ENCODE measurements at places on chromosomes 3 and 15.

- peak; percentile 31 for DNase-seq
These were observed 1.5 kb downstream of the DUSP7 start for GRCh38 chr3:52054661-52055511.

GRCh38 chr15:70160803-70161565 lies 63.3 kb upstream of the TLE3 start:
- no peak for DNase-seq

DNA sequence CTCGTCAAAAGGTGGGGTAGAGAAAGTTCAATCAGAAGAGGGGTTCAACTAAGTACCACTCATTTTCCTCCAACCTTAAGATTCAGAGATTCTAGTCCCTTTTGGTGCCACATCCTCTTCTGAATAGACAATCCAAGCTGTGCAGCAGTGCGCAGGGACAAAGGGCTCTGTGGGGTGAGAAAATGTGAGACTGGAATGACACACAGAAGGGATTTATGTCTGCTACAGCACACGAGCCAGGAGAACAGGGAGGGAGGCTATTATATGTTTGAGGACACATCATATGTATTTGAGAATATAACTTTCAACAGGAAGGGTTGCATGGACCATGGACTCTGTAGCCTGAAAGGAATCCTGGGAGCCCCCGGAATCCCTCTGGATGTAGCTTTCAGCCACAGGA lies 33.0 kb downstream of the LSM3 start:
- DNase-seq, result no peak

GRCh38 chr3:66269411-66269810 lies 48.6 kb downstream of the SLC25A26 start:
- no peak for DNase-seq

GRCh38 chr3:34159613-34160420 lies 361.4 kb downstream of the PDCD6IP start:
- DNase-seq, result no peak

DNA sequence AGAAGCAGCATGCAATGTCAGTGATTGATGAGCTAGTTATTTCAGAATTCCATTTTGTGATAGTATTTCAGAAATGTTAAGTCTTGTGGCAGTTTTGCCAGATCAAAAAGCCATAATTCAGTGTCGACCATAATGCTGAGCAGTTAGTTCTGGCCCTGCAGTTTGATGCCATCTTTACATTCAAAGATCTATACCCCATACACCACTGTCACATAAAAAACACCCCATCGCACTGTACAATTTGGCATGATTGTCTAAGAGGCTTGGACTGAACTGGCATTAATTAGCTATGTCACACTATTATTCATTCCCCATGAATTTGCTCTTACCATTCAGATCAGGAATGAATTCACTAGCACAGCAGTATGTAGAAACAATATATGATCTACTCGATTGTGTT lies 127.7 kb upstream of the EPHA3 start:
- DNase-seq, result no peak

DNA sequence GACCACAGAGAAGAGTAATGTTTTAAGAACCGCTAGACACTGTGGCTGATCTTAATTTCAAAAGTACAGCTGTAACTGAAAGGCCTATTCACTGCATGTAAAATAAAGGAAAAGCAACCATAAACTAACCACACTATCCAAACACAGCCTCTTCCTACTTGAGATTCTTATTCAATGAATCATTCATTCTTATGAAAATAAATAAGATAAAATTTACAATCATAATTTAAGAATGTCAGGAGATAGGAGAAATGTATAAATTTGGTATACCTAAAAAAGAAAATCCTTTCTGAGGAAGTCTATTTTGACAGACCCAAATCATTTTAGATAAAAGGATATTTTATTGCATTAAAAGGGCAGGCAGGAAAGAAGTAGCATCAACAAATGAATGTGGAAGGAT lies 533.5 kb upstream of the ZNF385D start:
- DNase-seq, result no peak

DNA sequence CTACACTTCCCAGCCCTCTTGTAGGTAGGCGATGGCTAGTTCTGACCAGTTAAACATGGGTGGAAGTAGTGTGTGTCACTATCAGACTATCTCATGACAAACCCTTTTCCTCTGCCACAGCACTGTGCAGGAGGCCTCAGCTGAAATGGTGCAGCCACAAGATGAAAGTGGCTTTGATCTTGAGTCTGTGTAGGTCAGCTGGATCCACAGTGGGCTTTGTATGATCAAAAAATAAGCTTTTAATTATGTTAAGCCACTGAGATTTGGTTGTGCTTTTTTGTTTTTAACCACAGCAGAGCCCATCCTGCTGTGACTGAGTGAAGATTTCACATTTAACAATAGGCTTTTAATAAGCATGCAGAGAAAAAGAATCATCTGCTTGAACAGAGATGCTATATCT lies 19.7 kb downstream of the RCN2 start:
- peak; percentile 8 for DNase-seq

DNA sequence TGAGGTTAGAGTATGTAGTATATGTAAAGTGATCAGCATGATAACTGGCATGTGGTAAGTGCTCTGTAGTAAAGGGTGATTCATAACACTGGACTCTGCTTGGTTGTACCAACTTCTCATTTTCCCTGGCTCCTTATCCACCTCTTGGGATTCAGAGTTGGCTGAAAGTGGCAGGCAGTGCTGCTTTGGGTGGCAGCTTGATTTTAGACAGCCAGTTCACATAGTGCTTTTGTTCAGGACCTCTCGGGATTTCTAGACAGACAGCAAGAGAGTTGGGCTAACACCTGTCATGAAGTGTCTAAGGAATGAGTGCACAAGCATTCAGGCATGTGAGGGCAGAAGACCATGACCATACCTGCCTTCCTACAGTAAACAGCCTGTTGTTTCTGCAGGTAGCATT lies 69.0 kb downstream of the RBM6 start:
- DNase-seq, result no peak

- DNase-seq, result no peak
These were observed 53.4 kb downstream of the CMC1 start for GRCh38 chr3:28294667-28295413.

GRCh38 chr15:92541291-92542200 lies 114.0 kb downstream of the FAM174B start:
- no peak for DNase-seq

GRCh38 chr3:184601576-184602371 lies 40.2 kb downstream of the EPHB3 start:
- no peak for DNase-seq

DNA sequence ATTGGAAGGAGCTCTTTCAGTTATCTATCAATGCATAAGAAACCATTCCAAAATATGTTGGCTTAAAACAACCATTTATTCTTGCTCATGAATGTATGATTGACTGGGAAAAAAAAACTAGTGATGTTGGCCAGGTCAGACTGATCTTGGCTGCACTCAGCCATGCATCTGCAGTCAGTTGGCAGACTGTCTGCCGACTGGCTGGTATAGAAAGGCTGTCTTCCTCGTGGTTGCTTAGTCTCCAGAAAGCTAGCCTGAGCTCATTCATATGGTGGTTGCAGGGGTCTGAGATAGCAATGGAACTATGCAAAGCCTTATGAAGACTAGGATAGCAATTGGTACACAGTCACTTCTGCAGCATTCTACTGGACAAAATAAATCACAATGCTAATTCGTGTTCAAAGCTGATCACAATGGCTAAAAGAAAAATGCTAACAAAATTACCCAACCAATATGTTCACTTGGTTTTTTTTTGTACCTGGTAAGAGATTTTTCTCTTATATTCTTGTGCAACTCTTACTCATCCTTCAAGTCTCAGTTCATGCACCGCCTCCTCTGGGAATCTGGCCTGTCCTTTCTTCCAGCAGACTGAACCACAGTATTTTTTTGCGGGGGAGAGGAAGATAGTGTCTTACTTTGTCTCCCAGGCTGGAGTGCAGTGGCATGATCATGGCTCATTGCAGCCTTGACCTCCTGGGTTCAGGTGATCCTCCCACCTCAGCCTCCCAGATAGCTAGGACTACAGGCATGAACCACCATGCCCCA lies 126.8 kb downstream of the KCNAB1 start:
- DNase-seq, result no peak

DNA sequence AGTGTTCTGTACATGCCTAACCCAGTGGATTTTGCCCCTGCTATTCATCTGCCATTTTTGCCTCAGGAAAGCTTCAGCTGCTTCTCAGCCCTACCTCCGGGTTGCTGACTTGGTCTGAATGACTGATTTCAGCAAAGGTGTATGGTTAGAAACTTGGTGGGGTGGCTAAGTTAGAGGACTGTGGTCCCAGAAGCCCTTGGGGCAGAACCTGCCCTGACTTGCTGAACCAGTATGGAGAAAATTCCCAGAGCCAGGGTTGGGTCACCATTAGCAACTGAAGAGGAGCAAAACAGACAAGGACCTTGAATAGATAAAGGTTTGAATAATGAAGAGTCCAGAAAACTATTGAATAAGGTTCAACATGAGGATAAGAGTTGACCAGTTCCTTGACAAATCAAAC lies 6.1 kb upstream of the WWTR1 start:
- DNase-seq, result no peak

All from erythroblast (primary cell).